Activated CD8-positive, alpha-beta memory T cell treated with anti-CD3 and anti-CD28 coated beads for 1 hour (primary cell): ENCODE measurements at places on chromosomes 5 and 9.

- DNase-seq: no peak
Observed at GRCh38 chr9:133396952-133397351, 20.8 kb downstream of the STKLD1 start.

DNA sequence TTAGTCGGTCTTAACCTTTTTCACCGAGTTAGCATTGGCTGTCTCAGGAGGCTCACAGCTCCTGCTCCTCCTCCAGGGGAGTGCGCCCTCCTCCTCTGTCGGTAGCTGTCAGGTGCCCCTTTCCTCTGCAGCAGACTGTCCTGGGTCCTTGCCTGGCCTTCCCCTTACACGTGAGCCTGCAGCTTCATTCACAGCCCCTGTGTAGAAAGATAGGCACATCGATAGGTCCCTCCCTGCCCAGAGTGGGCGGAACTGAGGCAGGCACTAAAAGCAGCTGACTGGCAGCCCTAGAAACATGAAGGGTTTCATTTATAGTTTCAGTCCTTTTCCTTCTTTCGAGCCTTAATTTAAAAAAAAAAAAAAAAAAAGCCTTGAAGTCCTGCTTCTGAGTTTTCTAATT lies 17.2 kb downstream of the TENT4A start:
- no peak for DNase-seq

DNA sequence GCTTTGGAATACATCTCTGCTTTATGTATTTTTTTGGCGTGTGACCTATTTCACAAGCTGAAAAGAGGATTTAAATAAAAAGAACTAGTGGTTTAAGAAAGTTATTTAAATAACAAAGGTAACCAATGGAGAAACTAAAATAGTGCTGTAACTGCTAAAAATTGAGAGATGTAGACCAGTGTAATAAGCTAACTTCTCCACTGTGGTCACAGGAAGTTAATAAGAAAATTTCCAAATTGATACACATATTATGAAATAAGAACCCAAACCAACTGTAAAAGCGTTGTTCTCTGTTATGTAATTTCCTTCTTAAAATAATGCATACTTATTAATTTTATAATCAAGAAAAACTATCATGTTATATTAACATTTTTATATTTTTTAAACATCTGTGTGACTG lies 29.1 kb upstream of the ZFAND5 start:
- DNase-seq: no peak

DNA sequence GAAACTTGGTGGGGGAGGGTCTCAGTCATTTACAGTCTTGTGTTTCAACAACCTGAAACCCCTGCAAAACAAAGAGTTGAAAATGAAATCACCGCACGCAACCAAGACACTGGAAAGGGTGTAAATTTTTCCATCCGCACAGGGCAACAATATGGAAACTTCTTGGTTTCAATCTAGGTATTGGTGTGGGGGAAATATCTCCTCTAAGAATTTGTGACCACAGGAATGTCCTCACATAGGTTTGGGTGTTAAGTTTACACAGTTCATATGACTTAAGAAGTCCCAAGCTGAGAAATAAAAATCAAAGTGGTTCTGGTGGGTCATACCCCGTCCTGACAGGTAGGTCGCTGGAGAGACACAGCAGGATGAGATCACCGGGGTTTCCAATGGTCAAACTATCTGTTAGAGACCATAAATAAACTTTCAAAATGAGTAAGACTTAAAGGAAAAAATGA lies 51.9 kb upstream of the PIP5K1B start:
- no peak for DNase-seq
